Suppressor macrophage treated with lipopolysaccharide for 1 hour (primary cell): ENCODE measurements at places on chromosomes 3 and 15.

DNA sequence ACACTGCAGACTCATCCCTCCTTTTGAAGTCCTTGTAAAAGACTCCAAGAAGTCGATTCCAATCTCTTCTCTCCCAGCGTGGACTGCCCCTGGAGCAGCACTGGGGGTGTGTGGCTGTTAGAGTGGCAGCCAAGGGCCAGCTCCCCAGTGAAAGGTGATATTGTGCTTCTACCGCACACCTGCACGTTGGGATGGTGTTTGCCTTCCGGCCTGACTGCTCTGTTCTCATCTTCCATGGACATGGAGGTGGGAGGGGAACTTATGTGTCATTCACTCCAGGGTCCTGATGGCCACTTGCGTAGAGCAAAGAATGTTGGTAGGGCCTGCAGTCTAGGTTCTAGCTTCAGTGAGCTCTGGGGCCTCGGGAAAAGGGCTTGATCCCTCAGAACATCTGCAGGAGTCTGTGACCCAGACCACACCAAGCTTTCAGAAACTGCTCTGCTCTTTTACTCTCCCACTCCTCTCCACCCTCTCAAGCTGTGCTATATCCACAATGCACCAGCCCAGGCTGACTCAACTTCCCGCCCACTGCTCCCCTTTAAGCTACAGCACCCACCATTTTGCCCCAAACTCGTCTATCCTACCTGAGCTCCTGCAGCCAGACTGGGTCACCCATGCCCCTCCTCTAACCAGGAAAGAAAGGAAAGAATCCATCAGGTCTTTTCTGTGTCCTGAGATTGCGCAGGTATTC is 31.3 kb downstream of the LIPC start:
- no peak for DNase-seq

DNA sequence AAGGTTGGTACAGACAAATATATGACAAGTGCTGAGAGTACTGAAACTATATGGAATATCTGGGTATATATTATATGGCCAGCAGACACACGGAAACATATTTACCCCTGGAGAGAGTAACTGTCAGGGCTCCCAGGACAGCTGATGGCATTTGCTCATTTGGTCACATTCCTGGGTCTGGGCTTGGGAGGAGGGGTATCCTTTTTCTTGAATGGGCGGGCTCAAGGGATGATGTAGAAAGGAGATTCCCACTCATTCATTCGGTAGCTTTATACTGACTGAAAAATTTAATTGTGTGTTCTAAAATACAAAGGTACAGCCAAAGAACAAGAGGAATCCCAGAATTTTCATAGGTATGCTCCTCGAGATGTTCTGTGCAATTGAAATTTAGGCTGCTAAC is 131.0 kb downstream of the KCNAB1 start:
- DNase-seq, result no peak

DNA sequence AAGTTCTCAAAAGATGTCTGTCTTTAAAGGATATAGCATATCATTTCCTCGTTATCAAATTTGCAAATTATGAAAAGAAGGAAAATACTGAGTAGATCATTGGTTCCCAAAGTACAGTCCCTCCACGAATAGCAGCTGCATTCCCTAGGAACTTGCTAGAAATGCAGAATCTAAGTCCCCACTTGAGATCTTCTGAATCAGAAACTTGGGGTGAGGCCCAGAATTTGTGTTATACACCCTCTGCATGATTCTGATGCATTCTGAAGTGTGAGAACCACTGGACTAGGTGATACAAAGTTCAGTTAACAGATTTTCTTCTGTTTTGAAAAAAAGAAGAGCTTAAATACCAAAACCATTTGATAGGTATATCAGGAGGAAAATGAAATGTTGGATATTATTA is 77.1 kb downstream of the SLC25A26 start:
- DNase-seq, result no peak

DNA sequence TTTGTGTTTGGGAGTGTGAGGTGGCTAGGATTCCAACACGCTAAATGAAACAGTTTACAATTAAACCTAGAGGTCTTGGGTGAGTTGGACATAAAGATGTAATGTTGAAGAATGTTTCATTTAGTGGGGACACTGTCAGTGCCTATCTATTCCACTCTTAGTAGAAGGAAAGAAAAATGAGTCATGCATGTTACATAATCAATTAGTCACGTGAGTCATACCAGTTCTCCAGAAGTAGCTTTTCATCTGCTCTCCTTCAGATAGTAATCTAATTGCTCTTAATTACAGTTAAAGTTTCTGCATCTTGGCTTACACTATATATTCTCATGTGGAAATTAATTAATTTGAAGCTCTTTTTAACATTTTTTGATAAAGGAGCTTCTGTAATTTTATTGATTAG is 115.7 kb upstream of the P2RY1 start:
- peak; percentile 74 for DNase-seq

GRCh38 chr3:160400030-160400701 is 716 bp downstream of the SMC4 start:
- peak; percentile 83 for DNase-seq

GRCh38 chr3:72896996-72897757 is 9.3 kb downstream of the GXYLT2 start:
- no peak for DNase-seq

DNA sequence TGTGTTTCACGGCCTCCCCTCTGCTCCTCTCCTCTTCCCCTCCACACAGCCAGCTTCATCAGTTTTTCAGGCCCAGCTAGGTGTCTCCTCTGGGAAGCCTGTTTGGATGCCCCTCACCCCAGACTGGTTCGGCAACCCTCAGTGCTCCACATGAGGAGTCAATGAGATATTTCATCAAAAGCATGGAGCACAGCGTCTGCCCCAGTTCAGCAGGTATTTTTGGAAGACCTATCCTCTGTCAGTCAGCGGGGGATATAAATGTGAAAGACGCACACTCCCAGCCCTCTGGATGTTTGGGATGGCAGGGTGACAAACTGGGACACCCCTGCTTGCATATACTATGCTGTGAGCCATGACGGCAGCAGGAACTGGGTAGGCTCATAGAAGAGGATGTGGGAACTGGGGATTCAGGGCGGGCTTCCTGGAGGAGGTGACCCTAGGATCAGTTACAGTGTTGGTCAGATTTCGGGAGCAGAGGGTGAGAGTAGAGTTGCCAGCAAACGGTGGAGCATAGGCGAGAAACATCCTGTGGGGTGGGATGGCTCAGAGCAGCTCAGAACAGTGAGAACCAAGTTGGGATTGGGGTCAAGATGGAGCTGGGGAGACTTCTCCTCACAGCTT is 42.9 kb downstream of the PXYLP1 start:
- no peak for DNase-seq

GRCh38 chr3:185874119-185874518 is 49.3 kb upstream of the IGF2BP2 start:
- no peak for DNase-seq

GRCh38 chr15:66566963-66567531 is 1.2 kb upstream of the LCTL start:
- DNase-seq, result peak; percentile 83

- DNase-seq, result peak; percentile 92
Observed at GRCh38 chr3:197878427-197878826, 71.6 kb upstream of the RPL35A start.

GRCh38 chr3:193768070-193768394 is 175.0 kb downstream of the OPA1 start:
- no peak for DNase-seq

GRCh38 chr15:92097474-92098178 is 244.1 kb downstream of the SLCO3A1 start:
- DNase-seq, result peak; percentile 72

GRCh38 chr3:36477655-36478054 is 97.4 kb downstream of the STAC start:
- DNase-seq, result no peak

DNA sequence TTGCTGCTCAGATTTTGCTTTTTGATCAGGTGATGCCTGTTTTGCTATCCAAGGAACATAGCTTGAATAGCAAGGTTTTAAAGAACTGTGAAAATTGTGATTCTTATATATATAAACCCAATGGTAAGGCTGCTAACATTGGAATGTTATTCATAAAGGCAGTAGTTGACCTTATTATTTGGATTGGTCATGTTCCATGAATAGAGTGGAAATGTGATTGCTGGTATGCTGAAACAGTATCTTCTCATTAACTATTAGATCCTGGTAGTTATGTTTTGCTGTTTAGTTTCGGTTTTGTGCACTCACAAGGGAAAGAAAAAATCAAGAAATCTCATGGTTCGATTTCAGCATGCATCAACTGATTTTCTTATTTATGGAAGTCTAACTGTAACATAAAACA is 78.7 kb upstream of the NPHP3 start:
- DNase-seq, result no peak

DNA sequence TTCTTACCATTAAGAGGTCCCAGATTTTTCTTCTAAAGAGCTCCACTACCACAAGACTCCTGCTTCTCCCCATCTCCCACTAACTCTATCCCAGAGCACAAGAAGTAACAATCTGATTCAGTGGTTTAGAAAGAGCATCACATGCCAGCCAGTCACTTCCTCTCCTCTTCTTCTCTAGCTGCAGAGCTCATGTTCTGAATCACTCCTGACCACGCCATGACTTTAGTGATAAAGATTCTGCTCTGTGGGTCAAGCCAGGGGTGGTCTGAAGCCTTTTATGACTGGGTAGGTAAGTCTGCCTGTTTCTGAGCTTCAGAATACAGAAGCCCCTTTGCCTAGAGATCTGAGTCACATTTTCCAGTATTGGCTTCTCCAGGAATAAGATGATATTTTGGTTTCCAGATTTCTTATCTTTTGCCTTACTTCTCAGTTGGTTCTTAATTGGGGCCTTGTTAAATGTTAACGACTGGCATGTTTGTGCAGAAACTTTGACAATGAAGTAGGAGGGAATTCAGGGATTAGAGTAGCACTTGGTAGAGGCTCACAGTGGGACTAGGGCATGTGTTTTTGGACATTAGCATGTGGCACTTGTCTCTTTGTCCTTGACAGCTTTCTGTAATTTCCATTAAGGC is 27.6 kb upstream of the ADAMTSL3 start:
- peak; percentile 17 for DNase-seq

DNA sequence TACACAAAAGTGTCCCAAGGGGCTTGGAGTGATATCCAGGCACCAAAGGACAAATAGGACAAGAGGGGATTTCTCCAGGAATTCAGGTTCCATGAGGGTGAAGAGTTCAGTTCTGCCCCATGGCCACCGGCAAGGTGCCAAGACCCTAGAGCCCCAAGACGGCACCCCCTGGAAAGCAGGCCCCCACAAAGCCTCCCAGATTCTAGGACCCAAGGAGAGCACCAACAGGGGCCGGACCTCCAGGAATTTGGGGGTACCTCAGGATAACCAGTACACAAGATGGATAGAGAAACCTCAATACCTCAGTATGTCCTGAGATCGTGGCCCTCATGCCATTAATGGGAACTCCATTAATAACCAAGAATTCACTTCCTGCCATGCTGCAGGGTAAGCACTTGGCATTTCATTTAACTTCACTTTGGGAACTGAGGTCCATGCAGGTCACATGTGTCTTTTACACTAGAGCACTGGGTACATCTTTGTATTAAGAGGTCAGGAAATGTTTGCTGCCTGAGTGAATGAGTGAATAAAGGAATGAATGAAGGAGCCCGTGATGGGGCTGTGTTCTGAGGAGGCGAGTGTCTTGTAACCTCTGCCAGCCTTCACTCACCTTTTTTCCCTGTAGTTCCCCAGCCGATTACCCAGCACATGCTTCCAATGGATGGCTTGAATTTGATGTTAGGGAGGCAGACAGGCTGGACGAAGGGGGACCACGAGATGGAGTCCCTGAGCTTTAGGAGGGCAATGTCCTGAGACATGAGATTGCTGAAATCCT is 15.5 kb upstream of the PRSS50 start:
- DNase-seq, result no peak
